GM12891 (cell line): ENCODE measurements at places on chromosomes 16 and 17.

GRCh38 chr16:13779676-13780075 lies 140.3 kb upstream of the ERCC4 start:
- DNase-seq: no peak

DNA sequence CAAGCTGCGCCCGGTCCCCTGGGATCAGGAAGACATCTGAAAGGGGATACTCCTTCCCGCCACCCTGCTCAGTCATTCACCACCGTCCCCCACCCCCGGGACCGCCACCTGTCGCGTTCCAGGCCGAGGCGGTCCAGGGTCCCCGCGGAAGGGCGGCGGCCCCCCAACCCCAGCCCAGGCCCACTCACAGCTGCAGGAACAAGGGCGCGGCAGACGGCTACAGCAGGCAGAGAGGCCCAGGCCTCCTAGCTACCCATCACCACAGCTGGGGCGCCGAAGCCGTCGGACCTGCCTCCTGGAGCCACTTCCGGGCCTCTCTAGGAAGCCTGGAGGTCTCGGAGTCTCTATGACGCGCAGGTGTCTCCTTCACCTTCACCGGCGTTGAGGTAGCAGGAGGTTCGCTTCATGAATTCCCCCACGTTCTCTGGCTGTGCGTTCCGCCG lies at the start of gene SDR42E1:
Gene SDR42E1, minus strand, starts transcription at position 272 of the 443 bp plus-strand sequence. CDS start 10,612 bp downstream, outside the sequence.
- DNase-seq: peak; percentile 74

GRCh38 chr17:82664701-82665182 lies 16.5 kb upstream of the WDR45B start:
- DNase-seq: no peak

DNA sequence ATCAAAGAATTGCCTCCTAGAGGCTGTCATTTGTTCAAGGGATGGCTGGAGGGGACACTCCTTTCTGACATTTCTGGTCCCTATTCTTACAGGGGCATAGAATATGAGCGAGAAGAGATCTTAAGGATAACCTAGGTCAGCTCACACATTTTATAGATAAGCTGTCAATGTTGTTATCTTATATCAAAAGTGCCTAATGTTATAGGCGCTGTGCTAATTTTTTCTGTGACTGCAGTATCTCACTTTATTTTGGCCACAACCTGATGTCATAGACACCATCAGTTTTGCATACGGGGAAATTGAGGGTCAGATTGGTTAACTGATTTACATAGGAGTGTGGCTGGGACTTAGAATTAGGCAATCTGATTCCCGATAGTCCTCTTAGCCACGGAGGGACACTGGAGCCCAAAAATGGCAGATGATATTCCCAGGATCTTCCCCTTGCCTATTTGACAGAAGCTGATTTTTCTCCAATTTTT lies 1.2 kb downstream of the CPD start:
- no peak for DNase-seq

GRCh38 chr17:45227926-45228762 lies 6.5 kb downstream of the FMNL1 start:
- no peak for DNase-seq

DNA sequence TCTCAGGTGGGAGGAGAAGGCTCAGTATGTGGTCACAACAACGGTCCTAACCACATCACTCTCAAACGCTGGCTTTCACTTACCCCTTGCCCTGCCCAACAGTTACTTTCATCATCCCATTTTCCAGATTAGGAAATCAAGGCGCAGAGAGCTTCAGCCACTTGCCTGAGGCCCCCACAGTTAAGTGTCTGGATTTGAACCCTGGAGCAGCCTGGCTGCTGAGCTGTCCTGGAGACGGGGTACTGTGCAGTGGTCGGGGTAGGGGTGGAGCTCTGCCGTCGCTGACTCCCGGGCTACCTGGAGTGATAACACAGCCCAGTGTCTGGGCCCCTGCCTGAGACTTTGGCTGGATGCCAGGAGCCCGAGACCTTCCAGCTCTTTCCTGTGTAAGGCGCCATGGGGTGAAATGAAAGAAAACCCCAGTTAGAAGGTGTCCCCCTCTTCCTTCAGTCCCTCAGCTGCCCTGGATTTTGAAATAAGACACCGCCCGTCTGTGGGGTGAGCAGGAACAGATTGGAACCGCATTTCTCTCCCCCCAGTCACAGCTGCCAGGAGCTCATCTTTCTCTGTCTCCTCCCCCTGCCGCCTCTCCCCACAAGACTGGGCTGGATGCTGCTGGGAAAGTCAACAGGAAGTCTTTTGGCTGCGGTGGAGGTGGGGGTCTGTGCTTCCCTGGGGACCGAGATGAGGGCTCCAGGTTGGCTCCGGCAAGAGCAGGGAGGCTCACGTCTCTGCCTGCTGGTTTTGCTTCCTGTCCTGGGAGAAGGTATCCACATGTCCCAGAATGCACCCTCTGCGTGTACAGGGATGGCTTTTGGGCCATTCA lies 280.2 kb downstream of the SEC14L1 start:
- DNase-seq: no peak

DNA sequence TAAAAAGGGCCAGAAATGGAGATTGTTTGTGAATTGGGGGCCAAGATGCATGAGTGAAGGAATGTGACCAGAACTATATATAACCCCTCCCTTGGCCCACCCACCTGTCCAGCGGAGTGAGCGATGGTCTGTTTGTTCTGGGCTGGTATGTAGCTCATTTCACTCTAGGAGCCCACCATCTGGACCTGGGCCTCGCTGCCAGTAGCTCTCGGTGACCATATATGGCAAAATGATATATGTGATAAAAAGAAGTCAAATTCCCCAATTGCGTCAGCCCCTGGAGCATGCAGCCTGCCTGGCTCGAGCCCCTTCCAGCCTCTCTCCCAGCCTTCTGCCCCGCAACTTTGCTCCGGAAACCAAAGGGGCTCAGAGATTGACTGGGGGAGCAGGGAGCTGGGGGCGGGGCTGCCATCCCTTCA lies 47.3 kb downstream of the CCDC42 start:
- no peak for DNase-seq

DNA sequence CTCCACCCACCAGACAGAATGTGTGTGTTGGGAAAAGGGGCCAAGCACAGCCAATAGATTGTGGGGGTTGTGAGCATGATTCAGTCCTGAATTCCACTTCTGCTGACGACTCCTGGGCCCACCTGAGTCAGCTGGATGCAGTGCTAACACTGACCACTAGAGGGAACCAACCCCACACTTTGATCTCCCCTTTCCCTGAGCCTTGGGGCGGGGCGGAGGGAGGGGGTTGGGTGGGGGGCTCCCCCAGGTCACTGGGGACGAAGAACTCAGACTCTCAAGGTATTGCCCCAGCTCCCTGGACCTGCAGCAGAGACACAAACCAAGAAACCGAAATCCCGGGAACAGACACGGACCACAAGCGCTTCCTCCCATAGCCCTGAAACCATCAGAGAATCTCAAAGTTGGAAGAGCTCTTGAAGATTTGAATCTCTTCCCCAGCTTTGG lies 621 bp upstream of the CSHL1 start:
- DNase-seq: no peak

GRCh38 chr17:18370761-18371160 lies 6.8 kb upstream of the EVPLL start:
- no peak for DNase-seq

DNA sequence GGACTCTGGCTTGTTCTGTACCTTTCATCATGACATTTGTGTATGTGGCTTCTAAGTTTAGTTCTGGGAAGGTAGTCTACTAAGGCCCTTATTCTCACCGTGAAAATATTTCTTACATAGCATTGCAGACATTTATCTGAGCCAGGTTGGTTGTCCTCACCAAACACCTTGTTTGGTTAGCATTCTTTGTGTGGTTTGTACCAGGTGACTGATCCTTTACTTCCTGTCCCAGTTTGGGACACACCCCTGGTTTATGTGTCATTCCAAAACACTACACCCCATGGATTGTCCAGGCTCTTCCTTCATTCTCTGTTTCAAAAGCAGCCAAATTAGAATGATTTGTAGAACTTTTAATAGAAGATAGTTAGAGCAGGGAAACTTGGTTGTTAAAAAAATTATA lies 23.2 kb upstream of the DUSP14 start:
- DNase-seq: no peak

DNA sequence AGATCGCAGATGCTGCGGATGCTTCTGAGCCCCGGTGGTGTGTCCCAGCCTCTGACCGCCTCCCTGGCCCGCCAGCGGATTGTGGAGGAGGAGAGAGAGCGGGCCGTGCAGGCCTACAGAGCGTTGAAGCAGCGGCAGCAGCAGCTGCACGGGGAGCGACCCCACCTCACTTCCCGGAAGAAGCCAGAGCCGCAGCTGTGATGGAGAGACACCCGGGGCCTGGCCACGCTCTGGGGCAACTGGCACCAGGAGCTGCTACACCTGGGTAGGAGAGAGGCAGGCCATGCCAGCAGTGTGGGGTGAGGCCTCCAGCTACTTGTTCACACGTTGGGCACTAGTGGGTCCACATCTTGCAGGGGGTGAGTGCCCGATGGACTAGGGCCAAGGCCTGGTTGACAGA lies 6.0 kb downstream of the CCDC137 start:
- DNase-seq: no peak

- DNase-seq: no peak
Observed at GRCh38 chr17:79220201-79220712, 145.6 kb downstream of the ENGASE start.

DNA sequence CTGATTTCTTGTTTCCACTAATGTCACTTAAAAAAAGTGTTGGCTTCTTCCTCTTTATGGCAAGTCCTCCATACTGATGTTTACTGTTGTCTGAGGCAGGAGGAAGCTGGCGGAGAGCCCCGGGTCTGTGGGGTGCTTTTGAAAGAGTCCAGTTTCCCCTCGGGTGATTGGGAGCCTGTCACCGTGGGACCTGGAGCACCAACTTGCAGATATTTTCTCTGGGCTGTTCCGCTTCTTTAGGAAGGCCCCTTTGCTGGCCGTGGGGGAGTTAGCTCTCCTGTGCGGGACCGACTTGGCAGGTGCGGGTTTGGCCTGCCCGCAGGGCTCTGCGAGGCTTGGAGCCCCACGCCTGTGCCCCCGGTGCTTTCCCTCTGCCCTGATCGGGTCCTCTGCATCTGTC lies 3.1 kb downstream of the BANP start:
- DNase-seq: no peak

- no peak for DNase-seq
Observed at GRCh38 chr17:17740615-17741348, 59.5 kb downstream of the RAI1 start.

- DNase-seq: no peak
Observed at GRCh38 chr16:19329932-19330331, 44.4 kb downstream of the CLEC19A start.

DNA sequence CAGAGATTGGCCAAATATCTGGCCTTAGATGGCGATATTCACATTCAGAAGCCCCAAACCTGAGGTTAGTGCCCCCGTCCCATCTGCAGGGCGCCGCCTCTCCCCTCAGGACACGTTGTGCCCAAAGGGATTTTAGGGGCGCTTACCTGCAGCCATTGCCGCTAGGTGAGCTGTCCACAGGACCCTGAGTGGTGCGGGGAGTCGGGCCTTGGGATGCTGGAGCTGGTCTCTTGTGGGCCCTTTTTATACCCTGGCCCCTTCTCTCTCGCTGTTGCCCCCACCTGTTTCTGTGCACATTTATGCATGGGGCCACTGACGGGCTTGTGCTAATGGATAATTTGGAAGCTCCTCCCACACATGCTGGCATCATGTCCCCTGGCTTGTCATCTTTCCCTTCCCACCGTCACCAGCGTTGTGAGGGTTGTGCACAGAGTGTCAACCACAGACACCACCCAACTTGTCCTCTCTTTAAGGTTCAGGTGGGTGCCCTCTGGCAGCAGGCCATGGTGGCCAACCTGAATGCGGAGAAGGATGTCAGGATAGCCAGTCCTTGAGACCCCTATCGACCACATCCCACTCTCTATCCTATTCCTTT lies at the start of gene CSHL1:
Gene CSHL1, minus strand, starts transcription at position 218 of the 595 bp plus-strand sequence. Its CDS starts 62 bp downstream, at position 156.
- DNase-seq: no peak

GRCh38 chr16:30896261-30896888 lies at the start of gene CTF1:
Gene CTF1, plus strand, starts transcription at chr16:30896614. Its CDS starts 30 bp downstream, at chr16:30896644.
- no peak for DNase-seq

DNA sequence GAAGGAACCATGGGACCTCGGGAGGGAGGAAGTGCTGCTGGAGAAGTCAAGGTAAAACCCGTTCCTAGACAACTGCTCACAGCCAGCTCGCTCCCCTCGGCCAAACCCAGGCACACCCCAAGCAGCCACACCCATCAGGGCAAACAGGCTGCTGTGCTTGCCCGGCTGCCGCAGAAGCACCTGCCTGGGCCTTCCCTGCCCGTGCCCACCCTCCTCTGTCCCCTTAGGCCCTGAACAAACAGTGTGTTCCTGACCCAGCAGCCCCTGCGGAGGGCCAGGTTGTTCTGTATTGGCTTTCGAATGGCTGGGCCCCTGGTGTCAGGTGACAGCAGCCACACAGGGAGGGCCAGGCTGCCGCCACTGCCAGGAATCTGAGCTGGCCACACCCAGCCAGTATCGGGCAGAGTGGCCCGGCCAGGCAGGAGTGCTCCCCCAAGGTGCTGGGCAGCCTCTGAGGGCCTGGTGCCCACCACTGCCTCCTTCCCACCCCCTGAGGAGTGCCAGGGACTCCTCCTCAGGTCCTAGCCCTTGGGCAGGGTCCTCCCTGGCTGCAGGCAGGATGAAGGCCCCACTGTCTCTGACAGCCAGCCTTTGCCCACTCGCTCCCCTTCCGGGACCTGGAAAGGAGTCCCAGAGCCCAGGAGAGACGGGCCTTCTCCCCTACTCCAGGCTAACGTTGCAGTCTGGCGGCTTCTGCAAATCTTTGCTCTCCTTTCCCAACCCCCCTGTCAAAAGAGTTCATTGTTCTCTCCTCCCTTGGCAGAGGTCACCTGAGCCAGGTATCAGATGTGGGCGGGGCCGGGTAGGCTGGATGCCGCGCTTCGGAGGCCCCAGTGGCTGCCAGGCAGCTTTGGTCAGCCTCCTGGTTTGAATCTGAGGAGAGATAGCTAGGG lies 24.0 kb downstream of the LLGL2 start:
- DNase-seq: no peak
